ENCODE measurements at places on chromosomes 1 and 21. TPM values are rescaled to one million over a fixed set of nuclear protein-coding genes. Genes with fewer than 3 reads are reported as not detected.

The EFNA3 gene
- total RNA-seq: 3.5 TPM

The OR2T29 gene
- total RNA-seq: not detected

The ZBTB37 gene
- total RNA-seq: 5.2 TPM

The OR2T11 gene
- not detected for total RNA-seq

The NBPF6 gene
- 0.69 TPM for total RNA-seq

The DIO1 gene
- not detected for total RNA-seq

The HOOK1 gene
- 0.20 TPM for total RNA-seq

The RIMS3 gene
- total RNA-seq: 10.0 TPM

The LYPD8 gene
- total RNA-seq: 1.6 TPM

The NTRK1 gene
- not detected for total RNA-seq

The CFAP141 gene
- not detected for total RNA-seq

The CD2 gene
- total RNA-seq: not detected

The PRDM16 gene
- total RNA-seq: 1.4 TPM

The DMRTA2 gene
- 39.1 TPM for total RNA-seq

The SPTA1 gene
- total RNA-seq: not detected

The LAX1 gene
- not detected for total RNA-seq

The APP gene
- 399 TPM for total RNA-seq

The GNL2 gene
- 119 TPM for total RNA-seq

The AADACL3 gene
- not detected for total RNA-seq

The IGSF9 gene
- 0.06 TPM for total RNA-seq

The TSPAN1 gene
- not detected for total RNA-seq

The MXRA8 gene
- total RNA-seq: 11.3 TPM

The PRAMEF25 gene
- not detected for total RNA-seq

The PDE4B gene
- 2.6 TPM for total RNA-seq

The GNAT2 gene
- 0.08 TPM for total RNA-seq

The TNFSF4 gene
- total RNA-seq: 0.15 TPM

The ELAVL4 gene
- not detected for total RNA-seq

The PRRX1 gene
- 0.73 TPM for total RNA-seq

The TNNI3K gene
- not detected for total RNA-seq

The GJA9 gene
- not detected for total RNA-seq

The TPTE gene
- total RNA-seq: 0.28 TPM

The BATF3 gene
- 15.6 TPM for total RNA-seq

The ERRFI1 gene
- total RNA-seq: 197 TPM

The THEM5 gene
- 0.25 TPM for total RNA-seq

The PTBP2 gene
- total RNA-seq: 127 TPM

The RIT1 gene
- 19.4 TPM for total RNA-seq

All from SJCRH30 (cell line).